ENCODE measurements at places on chromosomes 7 and 10.
A peak's percentile ranks its signal among the peaks of the same experiment; 100 is the strongest.

DNA sequence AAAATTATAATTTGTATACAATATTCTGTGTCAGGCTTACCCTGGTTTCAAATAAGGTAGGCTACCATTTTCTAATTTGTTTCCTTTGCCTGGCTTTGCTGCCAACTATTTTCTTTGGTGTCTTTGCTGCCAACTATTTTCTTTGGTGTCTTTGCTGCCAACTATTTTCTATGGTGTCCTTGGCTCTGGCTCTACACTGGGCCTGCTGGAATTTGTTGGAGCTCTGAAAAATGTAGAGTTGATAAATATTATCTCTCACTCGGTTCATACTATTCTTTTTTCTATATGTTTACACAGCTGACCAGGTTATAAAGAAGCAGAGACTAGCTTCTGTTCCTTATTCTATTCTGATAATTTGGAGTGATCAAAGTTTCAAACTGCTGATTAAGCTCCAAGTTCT lies 768.0 kb upstream of the PHF14 start:
- no peak for DNase-seq

DNA sequence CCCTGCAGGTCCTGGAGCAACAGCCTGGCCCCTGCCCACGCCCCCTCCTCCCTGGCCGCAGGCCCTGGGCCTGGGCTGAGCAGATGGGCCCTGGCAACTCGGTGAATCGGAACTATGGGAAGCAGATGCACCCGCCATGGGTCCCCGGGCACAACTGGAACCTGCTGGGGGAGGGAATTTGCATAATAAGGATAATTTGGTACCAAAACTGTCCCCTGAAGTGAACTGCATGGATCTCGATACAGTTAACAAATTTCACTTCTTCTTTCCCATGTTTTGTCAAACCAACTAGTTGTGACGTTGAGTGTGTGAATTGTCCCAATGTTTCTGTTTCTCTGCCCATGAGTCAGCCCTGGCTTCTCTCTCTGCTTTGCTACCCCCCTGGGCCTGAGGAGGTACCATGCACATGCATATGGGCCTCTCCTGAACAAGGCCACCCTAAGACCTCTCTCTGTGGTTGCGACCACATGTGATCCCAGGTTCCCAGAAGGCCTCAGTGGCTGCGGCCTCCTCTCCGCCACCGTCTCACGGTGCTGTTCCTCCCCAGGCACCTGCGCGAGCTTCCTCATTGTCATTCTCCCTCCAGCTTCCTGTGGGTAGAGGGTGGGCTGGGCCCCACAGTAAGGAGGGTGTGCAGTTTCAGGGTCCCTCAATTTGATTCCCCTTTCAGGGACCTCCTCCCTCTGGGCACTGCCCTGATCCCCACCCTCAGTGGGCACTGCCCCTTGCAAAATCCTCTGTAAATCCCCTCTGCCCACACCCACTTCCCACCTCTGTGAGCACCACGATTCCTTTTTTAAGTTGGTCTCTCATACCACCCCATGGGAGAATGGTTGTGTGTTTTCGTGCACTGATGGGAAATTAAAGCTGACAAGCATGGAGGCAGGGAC lies 40.0 kb downstream of the FIGNL1 start:
- DNase-seq: no peak

- no peak for DNase-seq
These were observed 563.0 kb upstream of the SEMA3D start for GRCh38 chr7:85749696-85750453.

DNA sequence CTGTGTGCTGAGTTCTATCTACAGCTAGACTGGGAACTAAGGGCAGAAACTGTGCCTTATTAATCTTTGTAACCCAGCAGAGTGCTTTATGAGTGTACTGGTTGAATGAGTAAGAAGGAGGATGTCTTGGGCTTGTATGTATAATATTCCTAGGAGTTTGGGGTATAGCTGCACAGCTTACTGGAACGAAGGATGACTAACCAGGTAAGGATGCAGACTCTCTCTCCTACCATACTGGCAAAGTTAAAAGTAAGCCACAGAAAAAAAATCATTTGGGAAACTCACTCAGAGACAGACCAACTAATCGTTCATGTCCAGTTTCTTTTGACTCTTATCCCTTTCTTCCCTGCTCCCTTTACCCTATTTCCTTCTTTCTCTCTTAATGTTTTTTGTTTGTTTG lies 1.4 kb upstream of the DHTKD1 start:
- no peak for DNase-seq

DNA sequence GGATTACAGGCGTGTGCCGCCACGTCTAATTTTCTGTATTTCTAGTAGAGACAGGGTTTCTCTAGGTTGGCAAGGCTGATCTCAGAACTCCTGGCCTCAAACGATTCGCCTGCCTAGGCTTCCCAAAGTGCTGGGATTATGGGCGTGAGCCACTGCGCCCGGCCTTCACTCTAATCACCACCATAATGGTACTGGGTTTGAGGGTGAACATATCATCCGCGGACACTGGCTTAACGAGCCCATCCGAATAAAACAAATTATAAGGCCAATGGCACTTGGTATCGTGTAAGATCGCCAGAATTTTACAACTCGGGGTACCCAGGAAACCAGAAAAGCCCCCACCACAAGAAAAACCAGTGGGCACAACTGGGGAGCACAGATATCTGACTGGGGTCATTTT lies 580 bp downstream of the FAM200A start:
- DNase-seq: no peak

- no peak for DNase-seq
These were observed 38.4 kb downstream of the ADRB1 start for GRCh38 chr10:114081911-114082583.

DNA sequence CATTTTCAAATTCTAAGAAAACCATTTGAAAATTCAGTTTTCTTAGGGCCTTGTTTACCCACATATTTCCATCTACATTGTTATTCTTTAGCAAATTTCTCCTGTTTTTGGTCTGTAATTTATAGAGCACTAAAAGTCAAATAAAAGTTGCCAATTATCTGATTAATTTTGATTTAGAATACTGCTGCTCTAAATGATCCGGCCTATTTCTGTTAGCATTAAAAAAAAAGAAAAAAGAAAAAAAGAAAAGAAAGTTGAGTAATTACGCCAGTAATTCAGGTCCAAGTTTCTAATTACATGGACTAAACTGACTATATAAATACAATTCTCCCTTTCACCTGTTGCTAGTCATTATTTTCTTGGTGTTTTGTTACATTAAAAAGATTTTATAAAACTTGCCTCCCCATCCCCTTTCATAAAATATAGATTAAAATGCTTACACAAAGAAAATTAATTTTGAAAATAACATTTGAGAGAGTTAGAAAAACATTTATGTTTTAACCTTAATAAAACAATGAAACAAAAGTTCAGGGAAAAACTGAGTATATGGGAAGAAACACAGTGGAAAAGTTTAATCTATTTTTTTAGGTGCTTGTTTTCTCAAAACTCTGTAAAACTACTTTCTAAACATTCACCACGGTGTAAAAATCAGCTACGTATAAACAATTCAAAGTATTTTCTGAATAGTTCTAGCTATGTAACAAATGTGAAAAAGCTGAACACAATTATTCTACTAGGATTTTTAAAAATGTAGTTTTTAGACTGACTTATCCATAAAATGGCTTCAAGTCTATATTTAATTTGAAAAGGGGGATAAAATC lies 6.8 kb upstream of the COMMD3 start:
- no peak for DNase-seq

- DNase-seq: no peak
These were observed 10.9 kb downstream of the TMEM72 start for GRCh38 chr10:44922021-44922420.

- DNase-seq: no peak
These were observed 982 bp downstream of the COBL start for GRCh38 chr7:51315393-51316261.

- no peak for DNase-seq
These were observed 805 bp downstream of the MSRB2 start for GRCh38 chr10:23095966-23096801.

DNA sequence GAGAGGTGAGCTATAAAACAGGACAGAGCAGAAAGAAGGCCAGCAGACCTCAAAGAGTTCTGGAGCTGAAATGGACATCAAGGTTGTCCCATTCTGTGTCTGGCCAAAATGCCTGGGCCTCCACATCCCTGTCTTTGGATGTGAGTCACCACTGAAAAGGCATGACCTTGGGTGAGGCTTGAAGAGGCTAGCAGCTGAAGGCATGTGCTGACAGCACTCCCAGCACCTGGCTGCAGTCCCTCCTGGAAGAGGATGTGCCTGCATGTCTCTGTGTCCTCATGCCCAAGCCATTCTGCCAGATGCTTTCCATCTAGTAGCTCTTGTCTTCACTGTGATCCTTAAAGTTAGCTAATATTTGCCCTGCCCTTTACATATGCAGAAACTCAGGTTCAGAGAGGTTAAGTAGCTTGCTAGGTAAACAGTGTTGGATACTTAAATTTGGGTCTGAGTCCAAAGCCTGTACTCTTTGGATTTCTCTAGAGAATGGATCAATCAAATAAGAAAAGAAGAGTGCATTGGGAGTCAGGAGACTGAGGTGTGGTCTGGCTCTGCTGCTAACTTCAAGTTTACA lies 35.8 kb downstream of the HECW1 start:
- DNase-seq: no peak

DNA sequence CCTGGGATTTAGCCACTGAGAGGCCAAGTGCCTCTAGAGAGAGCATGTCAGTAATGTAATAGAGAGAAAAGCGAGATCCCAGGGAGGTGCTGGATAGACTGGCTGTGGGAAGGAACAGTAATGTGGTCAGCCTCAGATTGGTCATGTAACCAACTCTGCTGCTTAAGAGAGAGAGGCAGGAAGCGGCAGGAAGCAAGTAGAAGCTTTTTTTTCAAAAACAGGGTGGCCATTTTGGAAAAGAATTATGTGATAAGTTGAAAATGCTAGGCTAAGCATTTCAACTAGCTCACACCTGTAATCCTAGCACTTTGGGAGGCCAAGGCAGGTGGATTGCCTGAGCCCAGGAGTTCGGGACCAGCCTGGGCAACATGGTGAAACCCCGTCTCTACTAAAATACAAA lies 3.7 kb upstream of the PCOLCE start:
- no peak for DNase-seq

GRCh38 chr7:125057963-125058362 lies 128.3 kb upstream of the POT1 start:
- DNase-seq: no peak

DNA sequence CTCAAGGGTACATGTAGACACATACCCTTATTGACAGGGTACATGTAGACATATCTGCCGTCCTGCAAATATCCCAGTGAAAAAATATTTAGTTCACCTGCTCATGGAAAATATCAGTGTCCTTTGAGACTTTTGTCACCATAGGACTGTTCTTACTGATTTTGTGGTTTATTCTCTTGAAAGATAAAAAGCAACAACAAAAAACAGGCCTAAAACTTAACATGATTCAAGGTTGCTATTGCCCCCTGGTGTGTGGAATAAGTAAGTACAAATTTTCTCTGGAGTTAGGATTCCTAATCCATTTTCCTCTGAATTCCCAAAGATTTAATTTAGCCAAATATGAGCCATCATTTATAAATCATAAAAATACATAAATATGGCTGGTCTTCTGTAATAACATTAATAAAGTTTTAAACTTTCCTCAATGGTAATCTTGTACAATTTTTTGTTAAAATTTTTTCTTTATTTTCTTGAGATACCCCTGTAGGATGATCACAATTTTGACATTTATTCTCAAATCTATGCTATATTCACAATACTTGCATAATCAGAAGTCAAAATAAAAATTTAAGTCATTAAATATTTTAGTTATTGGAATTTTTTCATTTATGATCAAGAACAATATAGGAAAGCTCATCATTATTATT lies 741.4 kb upstream of the POT1 start:
- DNase-seq: no peak

DNA sequence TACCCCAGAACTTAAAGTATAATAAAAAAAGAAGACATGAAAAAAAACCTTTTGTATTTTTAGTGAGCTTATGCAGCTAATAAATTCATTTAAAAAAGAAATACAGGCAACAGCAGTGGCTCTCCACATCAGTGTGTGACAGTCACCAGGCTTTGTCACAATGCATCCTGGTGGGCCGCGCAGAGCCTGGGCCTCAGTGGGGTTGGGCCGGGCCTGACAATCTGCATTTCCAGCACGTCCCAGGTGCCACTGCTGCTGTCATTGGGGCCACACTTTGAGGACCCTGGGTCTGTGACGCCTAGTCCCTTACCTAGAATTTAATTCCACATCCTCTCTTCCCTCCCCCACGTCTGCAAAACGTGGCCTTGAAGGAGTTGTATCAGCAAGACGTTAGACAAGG lies 284.5 kb downstream of the ADARB2 start:
- DNase-seq: no peak

DNA sequence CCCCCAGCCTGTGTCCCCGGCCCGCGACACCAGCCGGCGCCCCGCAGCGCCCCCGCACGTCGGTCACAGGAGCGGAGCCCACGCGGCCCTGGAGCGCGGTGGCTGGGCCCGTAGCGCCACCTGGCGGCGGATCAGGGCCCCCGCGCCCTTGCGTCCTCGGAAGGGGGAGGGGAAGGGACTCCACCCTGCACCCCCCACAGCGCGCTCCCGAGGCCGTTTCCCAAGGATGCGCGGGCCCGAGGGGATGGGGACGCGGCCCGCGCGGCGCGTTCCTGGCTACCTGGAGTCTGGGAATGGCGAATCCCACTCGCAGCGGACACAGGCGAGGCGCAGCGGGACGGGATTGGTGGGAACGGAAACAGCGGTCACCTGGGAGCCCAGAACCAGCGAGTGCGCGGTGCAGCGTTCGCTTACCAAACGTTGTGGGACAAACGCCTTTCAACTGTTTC lies 23.8 kb upstream of the MKI67 start:
- peak; percentile 74 for DNase-seq

DNA sequence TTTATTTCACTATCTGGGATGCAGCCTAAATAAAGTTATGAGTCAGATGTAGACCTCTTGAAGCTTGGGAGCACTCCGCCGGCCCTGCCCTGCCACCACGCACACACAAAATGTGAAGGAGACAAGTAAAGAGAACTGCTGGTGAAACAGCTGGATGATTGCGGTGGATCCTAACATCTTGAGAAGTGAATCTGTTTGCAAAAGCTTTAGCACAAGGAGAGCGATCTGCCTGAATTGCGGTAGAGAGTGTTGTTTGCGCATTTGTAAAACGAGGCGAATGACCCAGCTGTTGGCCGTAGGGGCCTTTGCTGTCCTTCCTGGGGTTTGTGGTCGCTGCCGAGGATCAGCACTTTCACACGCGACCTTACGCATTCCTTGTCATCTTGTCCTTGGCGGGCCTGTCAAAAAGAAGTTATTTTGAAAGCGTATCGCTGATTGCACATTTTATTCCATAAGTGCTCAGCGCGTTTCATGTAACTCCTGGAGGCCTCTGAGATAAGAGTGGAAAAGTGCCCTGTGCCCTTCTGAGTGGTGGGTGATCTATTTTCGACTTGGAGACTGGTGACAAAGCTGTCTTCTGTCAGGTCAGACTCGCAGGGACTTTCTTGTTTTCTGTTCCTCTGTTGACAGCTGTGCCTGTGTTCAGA lies 40.8 kb downstream of the RBM20 start:
- DNase-seq: no peak

Measured in T follicular helper cell (primary cell).